Activated naive CD4-positive, alpha-beta T cell treated with Interleukin-2 at 50 U/mL for 16 hours (primary cell): ENCODE measurements at places on chromosomes 5 and 9.

DNA sequence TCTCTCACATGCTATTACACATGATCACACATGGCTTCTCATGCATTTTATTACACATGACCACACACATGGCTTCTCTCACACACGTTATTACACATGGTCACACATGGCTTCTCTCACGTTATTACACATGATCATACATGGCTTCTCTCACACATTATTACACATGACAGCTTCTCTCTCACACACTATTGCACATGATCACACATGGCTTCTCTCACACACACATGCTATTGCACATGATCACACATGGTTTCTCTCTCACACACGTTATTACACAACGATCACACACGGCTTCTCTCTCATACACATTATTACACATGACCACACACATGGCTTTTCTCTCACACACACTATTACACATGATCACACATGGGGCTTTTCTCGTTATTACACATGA lies 954 bp upstream of the SLC45A2 start:
- no peak for DNase-seq

DNA sequence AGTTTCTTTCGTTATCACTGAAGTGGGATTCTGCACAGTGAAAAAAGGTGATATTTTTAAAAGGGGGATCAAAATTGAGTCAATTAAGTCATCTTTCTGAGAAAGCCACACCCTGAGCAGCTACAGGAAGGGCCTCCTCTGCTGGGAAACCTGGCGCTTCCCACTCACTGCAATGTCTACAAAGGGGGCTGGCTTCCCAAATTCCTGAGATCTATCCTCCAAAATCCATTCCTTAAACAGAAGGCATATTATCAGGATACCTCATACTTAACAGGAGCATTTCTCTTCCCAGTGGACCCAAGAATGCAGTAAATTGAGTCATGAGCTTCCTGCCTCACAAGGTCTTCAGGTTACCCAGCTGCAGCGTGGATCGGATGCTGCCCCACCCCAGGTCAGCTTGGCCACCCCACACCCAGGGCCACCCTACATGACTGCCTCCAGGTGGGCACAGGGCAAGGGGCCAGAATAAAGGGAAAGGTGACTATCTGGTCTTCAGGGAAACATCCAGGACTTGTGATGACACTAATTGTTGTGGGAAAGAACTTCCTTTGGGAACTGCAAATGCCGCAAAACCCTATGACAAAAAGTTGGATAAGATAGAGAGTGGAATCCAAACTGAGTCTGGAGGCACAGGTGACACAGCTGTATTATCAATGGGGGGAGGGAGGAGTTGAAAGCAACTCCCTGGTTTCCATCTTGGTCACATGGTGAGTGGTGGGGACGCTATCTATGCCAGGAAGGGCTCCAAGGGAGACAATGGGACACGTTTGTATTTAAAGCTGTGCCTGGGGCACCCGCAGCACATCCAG lies 42.3 kb downstream of the ROR2 start:
- DNase-seq = no peak

- DNase-seq = no peak
These were observed 184.6 kb downstream of the CACNA1B start for GRCh38 chr9:138062196-138062595.

DNA sequence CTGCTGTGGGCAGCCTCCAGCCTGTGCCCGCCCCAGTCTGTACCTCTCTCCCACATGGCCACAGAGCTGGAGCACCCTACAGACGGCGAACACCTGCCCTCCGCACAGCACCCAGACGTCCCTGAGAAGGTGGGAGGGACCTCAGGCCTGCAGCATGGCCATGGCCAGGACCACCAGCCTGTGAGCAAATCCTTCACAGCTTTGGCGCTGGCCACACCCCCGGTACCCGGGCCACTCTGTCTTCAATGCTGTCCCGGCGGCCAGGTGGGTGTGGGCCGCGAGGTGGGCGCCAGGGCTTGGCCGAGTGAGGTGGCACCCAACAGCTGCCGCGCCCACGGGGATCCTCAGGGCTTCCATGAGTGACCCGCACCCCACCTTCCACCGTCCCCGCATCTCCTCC lies 18.7 kb downstream of the NOTCH1 start:
- DNase-seq = no peak

GRCh38 chr5:142283304-142283703 lies 41.5 kb downstream of the SPRY4 start:
- DNase-seq = no peak

DNA sequence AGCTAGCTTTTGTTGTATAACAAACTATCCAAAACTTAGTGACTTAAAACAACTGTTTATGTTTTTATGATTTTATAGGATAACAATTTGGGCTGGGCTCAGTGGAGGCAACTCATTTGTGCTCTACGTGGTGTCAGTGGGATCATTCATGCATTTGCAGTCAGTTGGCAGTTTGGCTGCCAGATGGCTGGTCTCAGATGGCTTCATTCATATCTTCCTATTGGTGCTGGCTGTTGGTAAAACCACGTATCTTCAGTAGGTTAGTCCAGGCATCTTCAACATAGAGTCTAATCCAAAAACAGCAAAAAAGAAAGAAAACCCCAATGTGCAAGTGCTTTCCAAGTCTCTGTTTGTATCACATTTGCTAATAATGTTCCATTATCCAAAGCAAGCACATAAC lies 51.7 kb upstream of the RIC1 start:
- no peak for DNase-seq
